ENCODE measurements at places on chromosomes 16 and 17.

GRCh38 chr16:58299757-58300349 is 5.0 kb upstream of the PRSS54 start:
- DNase-seq = no peak

GRCh38 chr16:58499615-58500351 is at the start of gene NDRG4:
NDRG4 (plus strand) TSS chr16:58500143; CDS start chr16:58500249, 106 bp downstream.
- DNase-seq = peak; percentile 48

- DNase-seq = no peak
These were observed 212.6 kb upstream of the GSE1 start for GRCh38 chr16:85400305-85401205.

DNA sequence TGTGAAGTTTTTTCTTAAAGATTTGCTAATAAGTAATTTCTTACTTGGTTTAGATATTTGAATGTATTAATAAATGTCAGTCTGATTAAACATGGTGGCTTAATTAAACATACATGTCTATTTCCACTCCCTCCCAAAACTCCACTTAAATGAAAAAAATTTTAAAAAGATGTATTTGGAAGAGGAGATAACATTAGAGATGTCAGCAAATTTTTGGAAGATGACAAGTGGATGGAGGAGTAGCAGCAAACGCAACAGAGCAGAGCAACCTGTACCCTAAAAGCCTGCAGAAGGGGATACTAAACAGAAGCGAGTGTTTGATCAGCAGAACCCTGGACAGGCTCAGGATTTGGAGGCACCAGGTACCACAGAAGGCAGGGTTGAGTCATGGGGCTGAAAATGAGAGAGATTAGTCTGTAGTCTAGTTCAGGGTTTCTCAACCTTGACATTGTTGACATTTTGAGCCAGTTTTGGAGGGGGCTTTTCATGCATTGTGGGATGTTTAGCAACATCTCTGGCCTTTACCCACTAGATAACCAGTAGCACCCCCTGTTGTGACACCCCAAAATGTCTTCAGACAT is 17.8 kb downstream of the LUC7L3 start:
- no peak for DNase-seq

DNA sequence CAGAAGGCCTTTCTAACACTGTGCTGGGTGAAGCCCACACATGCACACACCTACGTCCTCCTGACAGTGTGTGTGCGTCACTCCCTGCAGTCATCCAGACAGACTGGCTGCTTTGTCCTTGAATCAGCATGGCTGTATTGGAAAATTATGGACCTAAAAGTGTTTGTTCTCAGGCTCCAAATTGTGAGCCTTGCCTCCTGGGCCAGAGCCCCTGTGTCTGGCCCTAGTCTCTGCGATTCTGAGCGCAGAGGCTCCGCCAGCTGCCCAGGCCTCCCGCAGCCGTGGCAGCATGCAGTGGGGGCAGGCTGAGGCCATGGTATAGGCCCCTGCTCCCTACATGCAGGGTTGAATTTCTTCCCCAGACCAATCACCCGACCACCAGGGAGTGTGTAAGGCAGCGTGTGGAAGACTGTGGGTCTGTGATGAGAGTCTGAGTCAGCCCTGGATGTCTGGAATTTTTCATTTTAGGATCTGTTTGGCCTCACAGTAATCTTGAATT is 166.9 kb downstream of the LGALS9B start:
- no peak for DNase-seq

- DNase-seq = peak; percentile 71
These were observed 33.7 kb upstream of the TNRC6C start for GRCh38 chr17:77924757-77925336.

DNA sequence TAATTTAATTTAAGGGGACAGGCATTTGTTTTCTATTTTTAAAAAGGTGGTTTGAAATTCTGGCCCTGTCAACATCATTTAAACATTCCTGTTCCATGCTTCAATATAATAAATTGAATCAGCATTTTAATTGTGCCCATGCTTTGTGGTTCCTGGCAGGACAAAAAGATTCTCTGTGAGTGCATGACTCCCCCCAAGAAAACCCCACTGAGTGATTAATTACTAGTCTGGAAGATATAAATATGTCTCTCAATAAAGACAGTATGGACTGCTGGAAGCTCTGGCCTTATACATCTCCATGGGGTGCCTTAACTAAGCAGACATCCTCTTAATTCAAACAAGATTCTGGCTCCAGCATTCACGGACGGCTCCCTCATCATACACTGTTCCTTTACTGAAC is 95.0 kb upstream of the PSMD7 start:
- no peak for DNase-seq

DNA sequence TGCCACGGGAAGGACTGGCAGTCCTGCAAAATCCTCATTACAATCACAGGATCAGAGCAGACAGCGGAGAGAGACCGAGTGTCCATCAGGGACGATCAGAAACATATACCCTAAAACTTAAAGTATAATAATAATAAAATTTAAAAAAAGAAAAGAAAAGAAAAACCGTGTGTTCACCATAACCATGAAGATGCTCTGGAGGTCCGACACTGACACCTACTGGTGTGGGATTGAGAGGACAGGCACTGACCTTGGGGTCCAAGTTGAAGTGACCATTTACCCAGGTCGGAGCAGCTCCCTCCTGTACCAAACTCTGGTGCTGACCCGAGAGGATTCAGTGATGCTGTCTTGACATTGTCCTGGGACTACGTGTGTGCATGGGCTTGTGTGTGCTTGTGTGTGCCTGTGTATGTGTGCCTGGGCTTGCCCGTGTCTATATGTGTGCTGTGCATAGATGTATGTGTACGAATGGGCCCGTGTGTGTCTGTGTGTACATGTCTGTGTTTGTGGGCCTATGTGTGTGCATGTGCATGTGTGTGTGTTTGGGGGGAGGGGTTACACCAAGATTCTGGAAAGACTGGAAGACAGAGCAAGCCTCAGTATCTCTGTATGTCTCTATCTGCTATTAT is 10.0 kb upstream of the CD300LD start:
- DNase-seq = peak; percentile 13

DNA sequence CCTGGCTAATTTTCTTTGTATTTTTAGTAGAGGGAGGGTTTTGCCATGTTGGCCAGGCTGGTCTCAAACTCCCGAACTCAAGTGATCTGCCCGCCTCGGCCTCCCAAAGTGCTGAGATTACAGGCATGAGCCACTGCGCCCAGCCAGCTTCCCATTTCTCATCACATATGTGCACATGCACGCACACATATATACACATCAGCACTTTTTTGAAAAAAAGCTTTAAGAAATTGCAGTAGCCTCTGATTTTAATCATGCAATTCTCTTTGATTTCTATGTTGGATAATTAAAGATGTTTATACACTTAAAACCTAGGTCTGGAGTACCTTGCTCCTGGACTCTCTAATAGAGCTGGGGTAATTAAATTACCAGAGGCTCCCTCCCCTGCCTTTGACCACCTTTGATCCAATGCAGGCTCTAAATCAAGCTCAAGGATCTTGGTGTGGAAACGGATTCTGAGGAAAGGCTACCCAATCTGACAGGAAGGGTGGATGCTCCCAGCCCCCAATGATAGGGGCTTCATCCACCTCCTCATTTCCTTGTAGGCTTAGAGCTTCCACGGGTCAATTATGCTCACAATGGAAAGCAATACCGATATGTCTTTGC is 29.7 kb upstream of the GAN start:
- no peak for DNase-seq
